CD14-positive monocyte (primary cell): ENCODE measurements at places on chromosomes 7 and 10. TPM values are rescaled to one million over a fixed set of nuclear protein-coding genes. Genes with fewer than 3 reads are reported as not detected.

TIMM23B gene
- 6.6 TPM for polyA plus RNA-seq

AKR1C8 gene
- not detected for polyA plus RNA-seq

BAG3 gene
- 1.0 TPM for polyA plus RNA-seq

TUBB8 gene
- 0.43 TPM for polyA plus RNA-seq

CLRN3 gene
- polyA plus RNA-seq = 0.16 TPM

TEX47 gene
- not detected for polyA plus RNA-seq

OR2A5 gene
- not detected for polyA plus RNA-seq

DNA sequence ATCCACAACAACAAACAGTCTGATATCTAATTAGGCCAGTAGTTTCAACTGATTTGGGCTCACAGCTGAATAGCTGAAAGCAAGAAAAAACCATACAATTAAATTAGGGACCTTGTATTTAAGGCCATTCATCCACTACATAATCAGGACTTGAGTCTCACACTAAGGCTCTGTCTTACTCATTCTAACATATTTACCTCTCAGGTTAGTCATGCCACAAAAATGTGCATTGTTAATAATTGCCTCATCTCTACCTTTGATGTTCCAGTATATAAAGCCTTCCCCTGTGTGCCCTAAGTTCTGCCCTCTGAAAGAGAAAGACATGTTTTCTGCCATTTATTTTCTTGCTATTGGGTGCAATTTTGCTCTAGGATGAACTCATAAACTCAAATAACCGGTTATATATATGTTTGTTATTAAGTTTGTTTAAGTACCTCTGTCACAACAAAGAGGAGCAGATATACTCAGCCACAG, 5.3 kb upstream of the C1GALT1 start:
- peak; percentile 31 for DNase-seq

DNA sequence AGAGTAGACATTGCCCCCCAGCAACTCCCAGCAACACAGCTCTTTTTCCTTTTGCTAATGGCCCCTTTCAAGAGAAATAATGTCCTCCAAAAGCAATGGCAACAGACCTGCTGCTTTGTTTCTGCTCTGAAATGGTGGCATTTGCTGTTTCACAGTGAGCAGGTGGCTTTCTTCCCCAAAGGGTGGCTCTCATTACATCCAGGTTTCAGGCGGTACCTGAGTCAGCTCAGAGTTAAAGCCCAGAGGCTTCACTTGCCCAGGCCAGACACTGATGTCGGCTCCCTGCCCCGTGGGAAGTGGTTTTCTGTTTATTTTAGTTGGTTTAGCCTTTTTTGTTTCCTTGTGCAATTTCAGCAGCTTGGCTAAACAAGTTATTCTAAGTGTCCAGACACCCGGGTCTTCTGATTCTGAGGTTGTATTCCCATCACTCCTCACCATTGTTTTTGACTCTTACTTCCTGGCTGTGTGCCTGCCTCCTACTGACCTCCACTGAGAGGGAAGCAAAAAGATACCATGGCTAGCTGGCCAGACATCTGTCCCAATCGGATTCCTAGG, 7.8 kb upstream of the ATOH7 start:
- DNase-seq = no peak

- DNase-seq = no peak
Measured at GRCh38 chr10:48670978-48671913, 13.4 kb upstream of the WDFY4 start.

GRCh38 chr10:57420881-57421280, 846.8 kb downstream of the IPMK start:
- DNase-seq = no peak

- peak; percentile 89 for DNase-seq
Measured at GRCh38 chr7:151013733-151014497, 10.4 kb downstream of the ATG9B start.

DNA sequence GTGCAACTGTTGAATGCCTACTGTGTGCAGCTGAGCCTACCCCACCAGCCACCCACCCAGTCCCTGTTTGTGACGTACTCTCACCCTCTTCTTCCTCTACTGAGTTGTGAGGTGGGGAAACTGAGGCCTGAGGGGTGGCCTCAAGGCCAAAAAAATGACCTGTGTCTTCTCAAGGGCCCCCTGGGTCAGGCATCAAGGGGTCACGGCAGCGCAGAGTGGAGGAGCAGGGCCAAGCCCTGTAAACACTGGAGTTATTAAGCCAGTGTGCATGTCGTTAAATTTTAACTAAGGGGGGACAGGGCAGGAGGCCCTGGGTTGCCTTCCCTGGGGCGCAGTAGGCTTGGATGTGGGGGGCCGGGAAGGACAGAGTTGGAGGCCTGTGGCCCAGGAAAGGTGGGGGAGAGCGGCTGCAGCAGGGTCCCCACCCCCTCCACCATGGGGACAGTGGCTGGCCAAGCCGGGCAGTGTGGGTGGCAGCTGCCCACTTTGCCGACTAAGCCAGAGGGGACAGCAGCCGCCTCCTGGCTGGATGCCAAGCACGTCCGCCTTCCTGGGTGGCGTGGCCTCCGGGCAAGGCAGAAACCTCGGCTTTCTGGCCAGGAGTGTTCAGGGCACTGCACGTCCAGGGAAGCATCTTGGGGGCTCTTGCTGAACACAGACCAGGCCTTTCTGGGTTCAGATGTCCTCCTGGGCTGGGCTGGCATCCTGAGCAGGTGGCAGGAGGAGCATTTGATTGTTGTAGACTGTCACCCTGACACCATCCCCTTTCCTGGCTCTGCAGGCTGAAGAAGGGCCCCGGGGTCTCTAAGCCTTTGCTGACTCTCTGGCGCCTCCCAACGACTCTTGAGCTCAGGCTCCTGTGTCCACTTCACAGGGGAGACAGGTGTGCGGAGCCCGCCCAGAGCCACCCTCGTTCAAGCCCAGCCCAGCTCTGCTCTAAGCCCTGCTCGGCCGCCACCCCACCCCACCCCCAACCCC, 1.9 kb downstream of the SLC29A4 start:
- DNase-seq = peak; percentile 1

- DNase-seq = peak; percentile 31
Measured at GRCh38 chr7:24756545-24757352, 515 bp downstream of the GSDME start.

DNA sequence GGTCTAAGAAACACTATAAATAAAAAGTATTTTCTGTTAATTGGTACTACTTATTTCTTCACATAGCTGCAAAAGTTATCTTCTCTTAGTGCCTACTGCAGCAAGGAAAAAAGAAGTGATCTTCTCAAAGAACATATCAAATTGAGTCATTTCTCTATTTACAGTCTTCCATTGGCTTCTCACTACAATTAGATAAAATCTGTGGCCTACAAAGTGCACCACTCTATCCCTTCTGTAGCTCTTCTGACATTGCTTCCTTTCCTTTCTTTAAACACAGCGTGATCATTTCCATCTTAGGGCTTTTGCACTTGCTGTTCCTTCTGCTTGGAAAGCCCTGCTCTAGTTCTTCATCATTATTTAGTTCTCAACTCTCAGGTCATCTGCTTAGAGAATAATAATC, 44.7 kb downstream of the MXI1 start:
- no peak for DNase-seq

- peak; percentile 17 for DNase-seq
Measured at GRCh38 chr7:152677808-152678670, 2.1 kb upstream of the XRCC2 start.

GRCh38 chr7:100830396-100830795, 3.1 kb upstream of the EPHB4 start:
- no peak for DNase-seq

- no peak for DNase-seq
Measured at GRCh38 chr10:86164960-86165630, 201.5 kb downstream of the GRID1 start.

- no peak for DNase-seq
Measured at GRCh38 chr10:63258920-63259678, 126.0 kb downstream of the NRBF2 start.

- no peak for DNase-seq
Measured at GRCh38 chr7:34655384-34655783, 2.6 kb upstream of the NPSR1 start.

GRCh38 chr7:75623390-75624133, 115.2 kb downstream of the HIP1 start:
- no peak for DNase-seq

- no peak for DNase-seq
Measured at GRCh38 chr7:134890246-134891240, 95.8 kb upstream of the AGBL3 start.

GRCh38 chr7:12436896-12437535, 33.4 kb upstream of the VWDE start:
- DNase-seq = no peak

GRCh38 chr7:30863706-30864035, 48.0 kb upstream of the AQP1 start:
- DNase-seq = no peak

DNA sequence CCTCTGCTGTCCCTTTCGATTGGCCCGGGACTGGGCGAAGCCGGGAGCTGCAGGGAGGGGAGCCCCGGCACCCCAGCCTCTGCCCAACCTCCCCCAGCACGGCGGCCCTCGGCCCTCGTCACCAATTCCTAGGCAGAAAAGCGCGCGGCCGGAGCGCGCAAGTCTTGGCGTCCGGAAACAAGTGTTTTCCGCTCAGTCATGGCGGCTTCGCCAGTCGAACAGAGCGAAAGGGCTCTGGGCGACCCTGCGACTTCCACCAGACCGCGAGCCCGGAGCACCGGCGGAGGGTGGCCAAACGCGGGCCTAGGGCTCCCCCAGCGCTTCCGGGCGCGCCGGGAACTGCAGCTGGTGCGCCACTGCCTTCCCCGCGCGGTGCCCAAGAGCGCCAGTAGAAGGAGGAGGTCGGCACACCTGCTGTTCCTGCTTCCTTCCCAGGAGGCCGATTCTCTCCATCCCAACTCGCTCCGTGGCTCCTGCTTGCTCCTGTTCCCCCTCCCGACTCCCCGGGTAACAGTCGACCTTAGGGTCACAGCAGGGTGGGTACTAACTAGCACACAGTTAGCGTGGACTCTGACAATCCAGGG, 729.9 kb downstream of the ZWINT start:
- no peak for DNase-seq

DNA sequence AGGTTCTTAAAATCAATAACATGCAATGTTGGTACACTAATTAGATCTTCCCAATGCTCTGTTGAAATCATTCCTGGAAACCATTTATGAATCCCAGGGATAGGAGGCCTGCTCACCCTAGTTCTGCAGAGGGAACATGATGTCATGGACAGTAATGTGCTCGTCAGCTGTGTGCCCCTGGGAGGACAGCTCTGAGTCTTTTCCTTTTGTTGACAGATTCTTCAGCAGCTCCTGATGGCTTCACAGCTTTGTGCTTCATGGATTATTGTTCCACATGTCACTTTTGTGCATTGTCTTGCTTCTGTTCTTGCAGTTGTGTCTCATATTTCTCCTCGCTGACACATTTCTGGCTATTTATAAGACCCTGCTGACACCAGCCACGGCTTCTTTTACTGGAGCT, 367.5 kb downstream of the CCSER2 start:
- DNase-seq = no peak

DNA sequence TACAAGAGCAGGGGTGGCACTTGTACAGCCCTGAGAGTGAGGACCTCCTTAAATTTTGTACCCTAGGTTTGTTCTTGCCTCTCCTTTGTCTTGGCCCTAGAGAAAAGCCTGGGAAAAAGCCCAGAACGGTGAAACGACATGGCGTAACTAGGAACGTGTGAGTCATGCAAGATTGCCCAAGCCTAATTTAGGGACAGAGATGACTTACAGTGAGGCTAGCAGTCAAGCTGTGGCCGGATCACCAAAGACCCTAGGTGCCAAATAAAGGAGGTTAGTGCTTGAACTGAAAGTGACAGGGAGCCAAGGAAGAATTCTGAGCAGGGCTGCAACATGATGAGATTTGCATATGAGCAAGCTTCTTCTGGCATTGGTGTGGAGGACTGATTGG, 25.1 kb downstream of the TBXAS1 start:
- peak; percentile 87 for DNase-seq

- no peak for DNase-seq
Measured at GRCh38 chr10:58054881-58055280, 212.8 kb downstream of the IPMK start.

GRCh38 chr10:11192304-11193000, 174.8 kb downstream of the CELF2 start:
- no peak for DNase-seq
